Neural crest cell (in vitro differentiated cells): ENCODE measurements at places on chromosomes 11 and 22. TPM values are rescaled to one million over a fixed set of nuclear protein-coding genes. Genes with fewer than 3 reads are reported as not detected.

DRD2 gene
- total RNA-seq, result 2.8 and 2.9 TPM in 2 replicates

VPREB1 gene
- total RNA-seq, result not detected in 2 replicates

DNA sequence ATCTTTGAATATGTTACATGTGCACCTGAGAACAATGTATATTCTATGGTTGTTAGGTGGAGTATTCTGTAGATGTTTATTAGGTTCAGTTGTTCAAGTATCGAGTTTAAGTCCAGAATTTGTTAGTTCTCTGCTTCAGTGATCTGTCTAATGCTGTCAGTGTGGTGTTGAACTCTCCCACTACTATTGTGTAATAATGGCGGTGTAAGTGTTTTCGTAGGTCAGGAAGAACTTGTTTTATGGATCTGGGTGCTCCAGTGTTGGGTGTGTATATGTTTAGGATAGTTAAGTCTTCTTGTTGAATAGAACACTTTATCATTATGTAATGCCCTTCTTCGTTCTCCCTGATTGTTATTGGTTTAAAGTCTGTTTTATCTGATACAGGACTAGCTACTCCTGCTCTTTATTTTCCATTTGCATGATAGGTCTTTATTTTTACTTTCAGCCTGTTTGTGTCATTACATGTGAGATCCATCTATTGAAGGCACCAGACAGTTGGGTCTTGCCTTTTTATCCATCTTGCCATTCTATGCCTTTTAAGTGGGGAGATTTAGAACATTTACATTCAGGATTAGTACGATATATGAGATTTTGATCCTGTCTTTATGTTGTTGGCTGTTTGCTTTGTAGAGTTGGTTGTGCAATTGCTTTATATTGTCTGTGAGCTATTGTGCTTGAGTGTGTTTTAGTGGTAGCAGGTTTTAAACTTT, 121.6 kb downstream of the DDX10 start:
- no peak for DNase-seq
- no peak overlapping the region for H3K4me3 ChIP-seq
- H3K4me1 ChIP-seq, result no peaks in the 10 kb centered on the region
- H3K27ac ChIP-seq, result no peak overlapping the region

DNA sequence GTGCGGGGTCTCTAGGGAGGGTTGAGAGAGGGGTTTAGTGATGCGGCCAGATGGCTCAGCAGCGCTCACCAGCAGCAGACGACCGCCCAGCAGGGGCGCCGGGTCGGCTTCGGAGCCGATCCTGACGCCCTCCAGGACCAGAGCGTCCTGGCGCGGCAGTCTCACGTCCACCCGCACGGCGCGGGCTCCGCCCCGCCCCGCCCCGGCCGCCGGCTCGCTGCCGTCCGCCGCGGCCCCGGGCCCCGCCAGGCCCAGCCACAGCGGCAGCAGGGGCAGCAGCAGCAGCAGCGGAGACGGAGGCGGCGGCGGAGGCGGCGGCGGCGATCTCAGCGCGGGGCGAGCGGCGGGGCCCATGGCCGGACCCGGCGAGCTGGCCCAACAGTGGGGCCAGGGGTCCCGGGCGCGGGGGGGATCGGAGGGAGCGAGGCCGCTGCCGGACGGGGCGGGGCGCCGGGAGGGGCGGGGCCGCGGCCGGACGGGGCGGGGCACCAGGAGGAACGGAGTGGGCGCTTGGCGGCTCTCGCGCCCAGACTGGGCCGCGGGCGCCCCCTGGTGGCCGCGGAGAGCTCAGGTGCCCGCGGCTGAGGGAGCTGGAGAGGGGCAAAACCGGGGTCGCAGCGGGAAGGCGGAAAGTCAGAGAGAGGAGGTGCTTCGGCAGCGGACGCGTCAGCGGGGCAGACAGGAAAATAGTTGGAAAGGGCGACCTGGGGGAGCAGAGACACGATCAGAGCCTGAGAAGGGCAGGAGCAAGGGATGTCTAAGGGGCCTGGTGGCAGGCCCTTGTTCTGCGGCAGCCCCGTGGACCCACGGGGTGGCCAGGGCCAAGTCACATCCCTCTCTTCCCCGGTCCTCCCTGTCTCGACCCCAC, at the start of gene RNF215:
Gene RNF215 (minus strand): TSS at position 452 of the 868 bp plus-strand sequence. CDS start 98 bp downstream, at position 354.
- peak within 1 kb of the TSS; percentile 85 for H3K4me3 ChIP-seq
- peak within 1 kb of the TSS; percentile 81 for H3K27ac ChIP-seq
- peak; percentile 87 for DNase-seq
- no peaks in the 10 kb centered on the region for H3K36me3 ChIP-seq

DNA sequence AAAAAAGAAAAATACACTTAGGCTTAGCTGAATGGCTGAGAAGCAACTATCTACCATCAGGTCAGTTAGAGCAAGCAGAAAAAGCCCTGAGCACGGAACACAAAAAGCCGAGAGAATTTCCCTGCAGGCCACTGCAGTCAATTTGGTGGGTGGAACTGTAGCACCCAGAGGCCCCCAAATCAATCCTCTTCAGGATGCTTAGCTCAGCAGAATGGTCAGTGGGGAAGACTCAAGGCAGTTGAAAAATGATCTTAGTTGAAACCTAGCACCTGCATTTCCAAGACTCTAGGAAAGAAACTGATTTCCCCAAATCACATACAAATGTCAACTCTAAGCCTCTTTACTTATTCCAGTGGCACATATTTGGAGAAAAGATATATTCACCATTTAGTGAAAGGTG, 327.4 kb upstream of the SYN3 start:
- peaks cover 5% of the 10 kb centered on the region for H3K36me3 ChIP-seq
- H3K27me3 ChIP-seq, result no peaks in the 10 kb centered on the region
- no peaks in the 10 kb centered on the region for H3K4me1 ChIP-seq
- no peak for DNase-seq

GRCh38 chr22:45651931-45652528, 19.6 kb upstream of the ATXN10 start:
- no peak overlapping the region for H3K4me3 ChIP-seq
- peaks cover 17% of the 10 kb centered on the region for H3K27me3 ChIP-seq
- peaks cover 16% of the 10 kb centered on the region for H3K4me1 ChIP-seq
- no peak for DNase-seq
- H3K27ac ChIP-seq, result no peak overlapping the region

DNA sequence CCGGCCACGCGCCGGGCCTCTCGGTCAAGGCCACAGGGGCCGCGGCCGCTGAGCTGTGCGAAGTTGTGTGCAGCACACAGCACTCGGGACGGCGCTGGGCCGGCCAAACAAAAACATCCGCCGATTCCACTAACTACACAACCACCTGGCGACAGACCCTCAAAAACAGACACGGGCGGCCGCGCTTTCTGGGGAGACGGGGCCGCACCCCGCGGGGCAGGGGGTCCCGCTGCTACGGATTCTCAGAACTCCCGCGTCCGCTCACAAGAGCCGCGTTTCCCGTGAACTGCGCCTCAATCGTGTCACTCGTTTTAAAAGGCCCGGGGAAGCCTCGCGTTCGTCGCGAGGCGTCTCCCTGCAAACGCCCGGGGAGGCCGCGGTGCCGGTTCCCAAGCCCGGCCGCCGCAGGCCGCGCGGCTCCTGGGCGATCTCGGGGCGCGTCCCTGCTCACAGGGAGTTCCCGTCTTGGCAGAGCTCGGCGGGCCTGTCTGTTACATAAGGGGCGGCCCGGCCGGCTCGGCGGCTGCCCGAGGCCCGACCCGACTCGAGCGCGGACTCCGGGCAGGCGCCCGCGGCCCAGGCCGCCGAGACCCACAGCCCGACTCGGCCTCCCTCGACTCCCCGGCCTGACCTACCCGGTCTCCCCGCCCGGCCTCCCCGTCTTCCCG, 936 bp downstream of the BRD1 start:
- peak overlapping the region; percentile 93 for H3K27ac ChIP-seq
- peaks cover 11% of the 10 kb centered on the region for H3K36me3 ChIP-seq
- H3K4me1 ChIP-seq, result peaks cover 29% of the 10 kb centered on the region
- peak overlapping the region; percentile 91 for H3K4me3 ChIP-seq
